Kasumi-1 (cell line): ENCODE measurements at places on chromosomes 16 and 17.

- no peak for DNase-seq
These were observed 29.7 kb downstream of the MRC2 start for GRCh38 chr17:62657145-62657665.

- no peak for DNase-seq
These were observed 32.3 kb downstream of the AXIN2 start for GRCh38 chr17:65529040-65529633.

DNA sequence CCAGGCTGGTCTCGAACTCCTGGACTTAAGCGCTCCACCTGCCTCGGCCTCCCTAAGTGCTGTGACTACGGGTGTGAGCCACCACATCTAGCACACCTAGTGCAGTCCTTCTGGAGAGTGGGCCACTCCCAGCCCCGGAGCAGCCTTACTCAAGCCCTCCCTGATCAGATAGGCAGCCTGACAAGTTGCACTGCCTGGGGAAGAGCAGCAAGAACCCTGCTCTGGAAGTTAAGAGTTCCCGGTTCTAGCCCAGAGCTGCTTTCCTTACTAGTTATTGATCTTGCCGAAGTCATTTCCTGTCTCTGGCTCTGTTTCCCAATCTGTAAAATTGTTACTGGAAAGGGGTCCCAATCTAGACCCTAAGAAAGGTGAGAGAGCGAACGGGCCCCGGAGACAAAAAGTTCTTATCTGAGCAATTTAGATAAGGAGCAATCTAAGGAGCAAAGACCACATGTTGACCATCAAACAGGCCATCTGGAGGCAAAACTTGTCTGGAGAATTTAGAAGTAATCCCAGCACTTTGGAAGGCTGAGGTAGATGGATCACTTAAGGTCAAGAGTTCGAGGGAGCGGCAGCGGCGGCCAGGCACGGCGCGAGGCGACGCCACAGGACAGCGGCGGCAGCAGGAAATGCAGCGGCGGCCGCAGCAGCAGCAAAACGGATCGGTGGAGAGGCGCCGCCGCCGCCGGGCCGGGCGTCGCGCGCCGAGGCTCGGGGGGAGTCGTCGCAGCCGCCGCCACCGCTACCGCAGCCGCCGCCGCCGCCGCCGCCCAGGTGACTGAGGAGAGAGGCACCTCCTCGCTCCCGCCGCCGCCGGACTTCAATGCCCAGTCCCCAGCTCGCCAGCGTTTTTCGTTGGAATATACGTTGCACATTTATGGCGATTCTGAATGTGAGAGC lies 4.3 kb upstream of the NAGLU start:
- no peak for DNase-seq

DNA sequence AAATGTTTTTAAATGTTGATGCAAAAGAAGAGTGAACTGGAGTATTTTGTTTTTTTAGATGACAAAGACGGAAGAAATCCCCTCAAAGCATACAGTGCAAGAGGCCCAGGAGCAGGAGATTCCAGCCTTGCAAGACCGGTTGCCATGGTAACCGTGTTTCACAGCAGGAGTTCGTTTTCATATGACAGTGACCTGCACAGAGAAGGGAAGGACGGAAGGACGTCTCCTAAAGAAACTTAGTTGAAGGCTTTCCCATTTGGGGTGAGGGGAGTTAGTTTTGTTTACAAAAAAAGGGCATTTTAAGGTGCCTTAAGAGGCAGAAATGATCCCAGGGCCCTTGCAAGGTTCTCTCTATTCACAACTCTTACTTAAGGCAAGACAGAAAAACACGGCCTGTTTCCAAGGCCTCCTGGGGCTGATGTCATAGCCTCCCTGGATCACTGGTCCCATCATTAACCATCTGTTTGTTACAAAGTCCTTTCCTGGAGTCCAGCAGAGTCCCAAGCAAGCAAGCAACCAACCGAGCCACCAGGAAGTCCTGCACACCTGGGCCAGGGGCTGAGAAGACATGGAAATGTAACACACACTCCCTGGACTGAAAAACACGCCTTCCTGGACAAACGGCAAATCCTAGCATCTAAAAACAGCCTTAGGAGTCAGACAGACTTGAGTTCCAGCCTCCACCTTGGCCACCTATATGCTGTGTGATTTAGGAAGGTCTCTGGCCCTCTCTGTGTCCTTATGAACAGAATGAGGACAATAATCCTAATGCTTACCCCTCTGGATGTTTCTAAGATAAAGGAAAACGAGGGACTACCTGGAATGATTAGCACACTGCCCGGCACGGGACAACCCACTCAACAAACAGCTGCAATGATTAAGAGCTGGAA lies 30.3 kb upstream of the RPH3AL start:
- DNase-seq = no peak

DNA sequence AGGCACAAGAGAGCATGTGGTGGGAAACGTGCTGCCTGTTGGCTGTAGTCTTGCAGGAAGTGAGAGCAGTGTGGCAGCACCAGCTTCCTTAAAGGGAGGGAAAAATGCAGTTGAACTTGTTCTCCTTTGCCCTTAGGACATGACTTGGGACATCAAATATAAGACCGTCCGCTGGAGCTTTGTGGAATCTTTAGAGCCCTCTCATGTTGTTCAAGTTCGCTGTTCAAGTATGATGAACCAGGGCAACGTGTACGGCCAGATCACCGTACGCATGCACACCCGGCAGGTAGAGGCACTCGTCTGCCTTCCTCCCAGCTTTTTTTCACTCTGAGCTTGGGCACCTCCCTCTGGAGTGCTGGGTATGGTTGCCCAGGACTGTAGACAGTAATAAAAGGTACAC lies 23.3 kb downstream of the GPR179 start:
- DNase-seq = no peak

DNA sequence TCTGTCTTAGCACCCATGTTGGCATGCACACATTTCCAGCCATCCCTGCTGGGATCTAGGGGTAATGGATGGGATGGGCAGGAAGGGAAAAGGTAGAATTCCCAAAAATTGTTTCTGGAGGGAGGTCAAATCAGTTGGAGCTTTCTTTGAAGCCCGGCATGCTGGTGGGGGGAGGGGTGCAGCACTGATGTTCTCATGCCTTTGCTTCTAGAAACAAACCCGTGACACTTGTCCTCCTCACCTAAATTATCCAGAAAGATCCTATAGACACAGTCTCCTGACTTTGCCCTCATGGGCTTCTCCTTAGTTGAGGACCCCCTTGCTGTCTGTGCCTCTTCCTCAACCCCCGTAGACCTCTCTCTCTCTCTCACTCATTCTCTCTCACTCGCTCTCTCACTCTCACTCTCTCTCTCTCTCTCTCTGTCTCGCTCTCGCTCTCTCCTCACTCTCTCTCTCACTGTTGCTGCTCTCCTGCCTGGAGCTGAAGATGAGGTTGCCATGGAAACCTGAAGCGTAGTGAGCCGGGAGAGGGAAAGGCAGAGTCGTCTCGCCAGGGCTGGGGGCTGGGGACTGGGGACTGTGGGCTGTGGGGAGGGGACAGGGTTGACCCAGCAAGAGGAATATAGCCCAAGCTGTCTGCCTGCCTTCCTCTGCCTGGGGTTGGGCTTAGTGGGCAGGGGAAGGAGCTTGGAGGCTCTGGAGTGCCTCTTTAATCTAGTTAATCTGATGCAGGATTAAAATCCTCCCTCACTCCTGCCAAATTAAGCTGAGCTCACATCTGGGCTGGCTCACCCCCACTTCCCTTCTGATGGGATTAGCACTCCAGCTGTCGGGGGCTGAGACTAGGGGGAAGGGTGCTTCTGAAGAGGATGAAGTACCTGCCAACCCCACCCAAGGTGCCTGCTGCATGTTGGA lies 16.1 kb downstream of the LASP1 start:
- no peak for DNase-seq

DNA sequence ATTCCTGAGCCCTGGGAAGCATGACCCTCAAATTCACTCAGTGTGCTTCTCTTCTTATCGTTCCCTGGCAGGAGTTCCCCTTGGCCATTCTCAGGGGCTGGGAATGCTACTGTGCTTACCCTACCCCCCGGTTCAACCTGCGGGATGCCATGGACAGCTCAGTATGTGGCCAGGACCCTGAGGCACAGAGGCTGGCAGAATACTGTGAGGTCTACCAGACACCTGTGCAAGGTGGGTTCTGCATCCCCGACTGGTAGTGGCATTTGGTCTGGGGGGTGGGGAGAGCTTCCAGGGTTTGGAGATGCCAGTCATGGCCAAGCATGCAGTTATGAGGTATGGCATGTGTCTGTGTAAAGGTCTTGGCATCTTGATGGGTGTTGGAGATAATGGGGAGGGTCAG lies 39.4 kb downstream of the WSCD1 start:
- no peak for DNase-seq

DNA sequence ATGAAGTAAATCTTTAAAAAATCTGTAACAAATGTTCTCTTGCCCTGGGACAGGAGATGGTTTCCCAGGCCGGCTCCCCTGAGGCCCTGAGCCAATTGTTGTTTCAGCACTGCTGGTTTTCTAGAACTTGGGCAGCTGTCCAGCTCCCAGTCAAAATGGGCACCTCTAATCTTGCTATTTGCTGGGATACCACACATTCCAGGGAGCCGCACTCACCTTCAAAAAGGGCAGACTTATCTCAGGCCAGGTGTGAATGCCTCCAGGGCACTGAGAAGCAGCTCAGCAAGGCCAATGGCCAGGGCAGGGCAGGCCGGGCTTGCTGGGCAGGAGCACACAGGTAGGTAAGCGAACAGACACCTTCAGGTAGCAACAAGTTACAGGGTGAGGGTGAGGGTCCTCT lies 24.4 kb downstream of the TRIM16 start:
- no peak for DNase-seq

GRCh38 chr17:30160419-30161172 lies 44.0 kb downstream of the NSRP1 start:
- DNase-seq = no peak
